ENCODE measurements at places on chromosomes 3 and 15.

DNA sequence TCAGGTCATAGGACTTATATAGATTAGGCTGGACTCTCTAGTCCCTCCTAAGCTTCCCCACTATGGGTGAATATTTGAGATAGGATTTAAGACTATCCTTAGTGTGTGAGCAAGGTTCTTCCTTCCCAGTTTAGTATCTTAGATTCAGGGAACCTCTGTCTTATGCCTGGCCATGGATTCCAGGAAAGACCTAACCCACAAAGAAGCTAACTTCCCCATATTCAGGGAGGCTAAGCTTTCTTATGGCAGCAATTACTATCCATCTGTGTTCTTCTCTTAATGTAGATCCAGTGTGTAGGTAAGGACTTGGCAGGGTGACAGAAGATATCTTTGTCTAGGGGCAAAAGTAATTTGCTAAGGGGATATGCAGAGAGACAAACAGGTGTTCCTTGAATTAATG lies 25.5 kb upstream of the PIK3R4 start:
- no peaks in the 10 kb centered on the region for H3K27me3 ChIP-seq
- no peaks in the 10 kb centered on the region for H3K4me1 ChIP-seq
- no peaks in the 10 kb centered on the region for H3K36me3 ChIP-seq
- DNase-seq = no peak

DNA sequence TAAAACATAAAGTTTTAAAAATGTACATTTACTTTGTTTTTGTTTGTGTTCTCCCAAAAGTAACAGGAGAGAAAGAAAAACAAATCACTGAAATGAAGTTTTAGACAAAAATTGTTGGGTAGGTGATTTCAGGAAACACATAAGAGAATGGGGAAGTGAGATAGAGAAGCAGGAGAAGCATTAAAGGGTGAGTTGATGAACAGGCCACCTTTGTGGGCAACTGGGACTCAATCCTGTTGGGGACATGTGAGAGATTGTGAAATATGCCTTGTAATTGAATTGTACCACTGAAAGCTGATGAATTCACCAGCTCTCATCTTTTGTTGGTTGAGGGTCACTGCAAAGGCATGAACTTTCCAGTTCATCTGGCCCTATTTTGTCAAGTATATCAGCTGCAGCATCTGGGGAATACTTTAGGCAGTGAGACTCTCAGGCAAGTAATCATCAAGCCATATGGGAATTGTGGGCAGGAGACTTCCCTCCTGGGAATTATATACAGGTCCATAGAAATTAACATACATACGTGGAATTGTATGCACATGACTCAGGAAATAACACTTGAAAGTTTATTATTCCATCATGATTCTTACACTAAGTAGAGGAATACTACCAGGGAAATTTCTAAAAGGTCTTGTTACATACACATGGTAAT lies 181.0 kb downstream of the ZBBX start:
- H3K36me3 ChIP-seq = no peaks in the 10 kb centered on the region
- no peaks in the 10 kb centered on the region for H3K4me1 ChIP-seq
- no peak overlapping the region for H3K4me3 ChIP-seq

DNA sequence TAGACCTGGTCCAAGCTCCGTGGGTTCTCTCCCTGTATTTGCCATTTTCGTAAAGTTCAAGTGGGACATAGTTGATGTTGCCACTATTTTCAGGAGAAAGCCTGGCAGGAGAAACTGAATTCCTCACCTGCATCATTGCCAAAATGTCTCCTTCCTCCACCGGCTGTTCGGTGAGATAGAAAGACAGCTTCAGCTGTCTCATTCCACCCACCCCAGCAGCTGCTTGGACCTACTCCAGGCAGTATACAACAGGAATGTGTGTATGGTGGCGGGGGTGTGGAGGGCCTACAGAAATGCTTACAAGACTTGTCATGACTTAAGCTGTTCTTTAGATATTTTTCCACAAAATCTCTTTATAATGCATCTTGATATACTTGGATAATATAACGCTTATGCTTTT lies 132.7 kb upstream of the RAP2B start:
- no peak overlapping the region for H3K27ac ChIP-seq
- H3K27me3 ChIP-seq = no peaks in the 10 kb centered on the region
- H3K4me1 ChIP-seq = no peaks in the 10 kb centered on the region

DNA sequence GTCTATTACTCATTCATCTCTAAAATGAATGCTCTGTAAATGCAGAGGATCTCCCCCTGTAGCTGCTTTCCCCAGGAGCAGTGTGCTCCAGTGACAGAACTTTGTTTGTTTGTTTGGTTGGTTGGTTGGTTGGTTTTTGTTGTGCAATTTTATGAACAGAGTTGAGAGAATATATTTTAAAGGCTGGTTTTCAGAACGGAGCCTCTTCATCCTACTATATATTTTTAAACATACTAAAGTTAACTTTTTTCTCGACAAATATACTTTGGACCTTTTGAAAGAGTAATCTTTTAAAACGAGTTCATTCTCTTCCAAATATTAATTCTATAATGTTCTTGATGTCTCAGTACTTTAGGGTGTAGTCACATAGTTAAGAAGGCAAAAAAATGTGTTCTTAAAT lies 20.2 kb downstream of the RYR3 start:
- no peak for DNase-seq
- no peak overlapping the region for H3K27ac ChIP-seq
- no peak overlapping the region for H3K4me3 ChIP-seq
- H3K4me1 ChIP-seq = no peaks in the 10 kb centered on the region
- no peaks in the 10 kb centered on the region for H3K27me3 ChIP-seq

DNA sequence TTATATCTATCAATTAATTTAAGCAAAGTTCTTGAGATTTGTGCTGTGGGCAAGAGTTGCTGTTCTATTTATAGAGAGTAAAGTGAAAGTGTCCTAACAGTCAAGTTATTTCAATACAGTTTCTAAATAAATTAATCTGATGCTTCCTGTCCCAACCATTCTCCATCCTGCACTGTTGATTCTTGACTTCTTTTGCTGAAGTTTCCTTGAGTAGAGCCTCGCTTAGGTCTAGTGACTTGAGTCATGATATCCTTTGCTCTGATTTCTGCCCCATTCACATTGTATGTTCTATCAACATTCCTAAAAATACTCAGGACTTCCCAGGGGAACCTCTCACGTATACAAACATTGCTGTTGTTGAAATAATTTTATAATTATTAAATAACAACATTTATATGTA lies 498.4 kb upstream of the ALCAM start:
- no peaks in the 10 kb centered on the region for H3K27me3 ChIP-seq
- no peak overlapping the region for H3K4me3 ChIP-seq
- no peaks in the 10 kb centered on the region for H3K4me1 ChIP-seq
- no peak overlapping the region for H3K27ac ChIP-seq
- no peak for DNase-seq
- no peaks in the 10 kb centered on the region for H3K36me3 ChIP-seq

DNA sequence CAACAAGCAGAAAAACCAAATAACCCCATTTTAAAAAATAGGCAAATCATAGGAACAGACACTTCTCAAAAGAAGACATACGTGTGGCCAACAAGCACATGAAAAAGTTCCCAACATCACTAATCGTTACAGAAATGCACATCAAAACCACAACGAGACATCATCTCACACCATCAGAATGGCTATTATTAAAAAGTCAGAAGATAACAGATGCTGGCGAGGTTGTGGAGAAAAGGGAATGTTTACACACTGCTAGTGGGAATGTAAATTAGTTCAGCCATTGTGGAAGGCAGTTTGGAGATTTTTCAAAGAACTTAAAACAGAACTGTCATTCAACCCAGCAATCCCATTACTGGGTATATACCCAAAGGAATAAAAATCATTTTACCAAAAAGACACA lies 60.7 kb downstream of the ABI3BP start:
- H3K27me3 ChIP-seq = no peaks in the 10 kb centered on the region
- no peak for DNase-seq
- no peaks in the 10 kb centered on the region for H3K4me1 ChIP-seq
- no peak overlapping the region for H3K4me3 ChIP-seq
- no peak overlapping the region for H3K27ac ChIP-seq

- no peaks in the 10 kb centered on the region for H3K27me3 ChIP-seq
- H3K4me1 ChIP-seq = no peaks in the 10 kb centered on the region
- H3K27ac ChIP-seq = no peak overlapping the region
- DNase-seq = peak; percentile 87
Measured at GRCh38 chr3:15646851-15647511, 45.4 kb downstream of the BTD start.

GRCh38 chr15:47332481-47332880 lies 384.8 kb upstream of the SEMA6D start:
- no peaks in the 10 kb centered on the region for H3K36me3 ChIP-seq
- no peak overlapping the region for H3K27ac ChIP-seq
- peak; percentile 91 for DNase-seq
- H3K4me3 ChIP-seq = no peak overlapping the region
- H3K27me3 ChIP-seq = no peaks in the 10 kb centered on the region

DNA sequence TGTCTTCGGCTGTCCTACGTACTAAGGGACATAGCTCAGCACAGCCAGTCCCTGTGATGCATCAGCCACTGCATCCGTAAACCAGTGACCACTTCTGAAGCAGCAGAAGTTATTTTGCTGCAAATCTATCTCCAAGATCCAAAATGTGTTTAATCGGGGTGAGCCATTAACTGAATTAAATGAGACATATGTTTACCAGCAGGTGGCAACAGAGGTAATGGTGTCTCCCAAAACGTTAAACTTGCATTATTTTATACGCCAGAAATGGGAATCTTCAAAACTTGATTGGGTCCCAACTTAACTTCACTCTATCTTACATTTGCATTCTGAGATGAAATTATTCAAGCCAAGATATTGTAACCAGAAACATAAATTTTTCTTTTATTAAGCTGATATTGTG lies 75.3 kb upstream of the BOC start:
- H3K36me3 ChIP-seq = no peaks in the 10 kb centered on the region
- no peak overlapping the region for H3K27ac ChIP-seq
- no peaks in the 10 kb centered on the region for H3K27me3 ChIP-seq

DNA sequence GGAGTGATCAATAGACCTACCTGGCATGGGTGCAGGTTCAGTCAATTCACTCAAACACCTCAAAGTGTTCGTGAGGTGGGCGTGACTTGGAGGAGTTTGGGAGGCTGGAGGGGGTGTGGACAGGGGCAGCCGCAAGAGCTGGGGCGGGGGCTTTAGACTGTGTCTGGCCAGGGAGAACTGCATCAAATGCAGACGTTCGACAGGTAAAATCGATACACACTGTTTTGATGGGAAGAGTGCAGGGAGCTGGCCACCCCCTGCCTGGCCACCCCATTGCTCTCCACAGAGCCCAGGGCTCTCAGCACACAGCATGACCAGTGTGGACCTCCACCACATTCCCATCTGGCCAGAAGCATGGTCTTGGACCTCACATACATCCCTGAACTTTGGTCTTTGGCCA lies 412.1 kb downstream of the OCA2 start:
- H3K4me3 ChIP-seq = no peak overlapping the region
- no peaks in the 10 kb centered on the region for H3K27me3 ChIP-seq
- H3K36me3 ChIP-seq = no peaks in the 10 kb centered on the region
- no peak for DNase-seq
- H3K27ac ChIP-seq = peak overlapping the region; percentile 18

DNA sequence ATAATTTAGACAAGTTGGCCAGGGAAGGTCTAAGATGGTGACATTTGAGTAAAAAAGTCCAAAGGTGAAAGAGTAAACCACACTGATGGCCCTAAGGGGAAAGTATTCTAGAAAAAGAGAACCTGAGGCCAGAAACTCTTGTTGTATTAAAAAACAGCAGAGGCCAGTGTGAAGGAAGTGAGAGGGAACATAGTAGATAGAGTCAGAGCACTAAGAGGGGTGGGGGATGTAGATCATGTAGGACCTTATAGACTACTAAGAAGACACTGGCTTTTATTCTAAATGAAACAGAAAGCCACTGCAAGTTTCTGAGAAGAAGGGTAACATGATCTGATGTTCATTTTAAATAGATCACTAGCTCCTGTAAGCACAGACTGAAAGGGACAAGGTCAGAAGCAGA lies 14.5 kb downstream of the POLQ start:
- H3K4me3 ChIP-seq = no peak overlapping the region
- H3K36me3 ChIP-seq = no peaks in the 10 kb centered on the region
- no peak for DNase-seq
- no peaks in the 10 kb centered on the region for H3K27me3 ChIP-seq
- H3K27ac ChIP-seq = no peak overlapping the region
- no peaks in the 10 kb centered on the region for H3K4me1 ChIP-seq

DNA sequence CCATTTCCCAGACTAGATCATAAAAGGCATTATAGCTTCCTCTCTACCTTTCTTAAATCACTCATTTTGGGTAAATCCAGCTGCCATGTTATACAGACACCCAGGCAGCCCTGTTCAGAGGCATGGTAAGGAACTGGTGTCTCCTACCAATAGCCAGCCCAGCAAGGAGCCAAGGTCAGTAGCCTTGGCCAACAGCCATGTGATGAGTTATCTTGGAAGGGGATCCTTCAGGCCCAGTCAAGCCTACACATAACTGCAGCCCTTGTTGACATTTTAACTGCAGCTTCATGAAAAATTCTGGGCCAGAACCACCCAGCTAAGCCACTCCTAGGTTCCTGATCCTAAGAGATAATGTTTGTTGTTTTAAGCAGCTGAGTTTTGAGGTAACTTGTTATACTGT lies 29.0 kb upstream of the ZMAT3 start:
- no peak for DNase-seq
- no peaks in the 10 kb centered on the region for H3K36me3 ChIP-seq
- H3K4me1 ChIP-seq = no peaks in the 10 kb centered on the region
- no peak overlapping the region for H3K4me3 ChIP-seq
- no peaks in the 10 kb centered on the region for H3K27me3 ChIP-seq
- H3K27ac ChIP-seq = no peak overlapping the region

DNA sequence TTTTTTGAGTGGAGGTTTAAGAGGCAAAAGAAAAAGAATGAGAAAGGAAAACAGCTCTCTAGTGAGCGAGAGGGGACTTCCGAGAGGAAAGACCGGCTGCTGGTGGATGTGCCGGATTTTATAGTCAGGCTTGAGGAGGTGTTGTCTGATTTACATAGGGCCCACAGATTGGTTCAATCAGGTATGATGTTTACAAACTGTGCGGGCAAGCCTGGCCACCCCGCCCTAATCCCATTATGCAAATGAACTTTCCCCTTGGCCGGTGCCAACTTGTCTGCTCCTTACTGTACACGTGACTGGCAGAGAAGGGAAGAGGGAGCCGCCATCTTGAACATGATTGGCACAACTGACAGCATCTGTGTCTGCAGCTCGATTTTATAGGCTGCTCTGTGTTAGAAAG lies 44.7 kb downstream of the FAM43A start:
- peak; percentile 48 for DNase-seq
- no peaks in the 10 kb centered on the region for H3K36me3 ChIP-seq
- H3K4me3 ChIP-seq = no peak overlapping the region
- peaks cover 6% of the 10 kb centered on the region for H3K4me1 ChIP-seq

GRCh38 chr3:196454935-196455334 lies 22.7 kb upstream of the UBXN7 start:
- H3K4me1 ChIP-seq = no peaks in the 10 kb centered on the region
- H3K27ac ChIP-seq = no peak overlapping the region
- no peak overlapping the region for H3K4me3 ChIP-seq
- H3K36me3 ChIP-seq = no peaks in the 10 kb centered on the region
- H3K27me3 ChIP-seq = no peaks in the 10 kb centered on the region

DNA sequence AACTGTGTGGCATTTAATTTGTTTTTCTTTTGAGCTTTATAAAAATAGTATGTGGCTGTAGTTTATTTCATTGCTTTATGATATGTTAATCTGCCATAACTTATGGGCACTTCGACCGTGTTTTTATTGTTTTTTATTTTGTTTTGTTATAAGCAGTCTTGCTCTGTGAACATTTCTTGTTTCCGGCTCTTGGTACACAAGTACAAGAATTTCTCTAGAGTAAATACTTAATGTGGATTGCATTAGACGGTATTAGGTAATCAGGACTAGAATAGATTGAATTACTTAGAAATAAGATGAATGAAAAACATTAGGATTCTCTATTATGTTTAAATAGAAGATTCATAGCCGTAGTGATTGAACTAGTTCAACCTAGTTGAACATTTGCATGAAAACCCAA lies 2.1 kb downstream of the ZFAND6 start:
- H3K4me1 ChIP-seq = peaks cover 3% of the 10 kb centered on the region
- no peak overlapping the region for H3K4me3 ChIP-seq
- no peaks in the 10 kb centered on the region for H3K36me3 ChIP-seq
- H3K27me3 ChIP-seq = peaks cover 3% of the 10 kb centered on the region
- DNase-seq = no peak
- no peak overlapping the region for H3K27ac ChIP-seq

Measured in mesendoderm (in vitro differentiated cells).